Upper lobe of right lung (tissue), 1 donor: ENCODE measurements at places on chromosomes 13 and 19.

- no peak for DNase-seq
Measured at GRCh38 chr19:3862826-3863500, 5.9 kb downstream of the ZFR2 start.

- DNase-seq, result no peak
Measured at GRCh38 chr19:27672309-27673047, 1540.5 kb downstream of the UQCRFS1 start.

DNA sequence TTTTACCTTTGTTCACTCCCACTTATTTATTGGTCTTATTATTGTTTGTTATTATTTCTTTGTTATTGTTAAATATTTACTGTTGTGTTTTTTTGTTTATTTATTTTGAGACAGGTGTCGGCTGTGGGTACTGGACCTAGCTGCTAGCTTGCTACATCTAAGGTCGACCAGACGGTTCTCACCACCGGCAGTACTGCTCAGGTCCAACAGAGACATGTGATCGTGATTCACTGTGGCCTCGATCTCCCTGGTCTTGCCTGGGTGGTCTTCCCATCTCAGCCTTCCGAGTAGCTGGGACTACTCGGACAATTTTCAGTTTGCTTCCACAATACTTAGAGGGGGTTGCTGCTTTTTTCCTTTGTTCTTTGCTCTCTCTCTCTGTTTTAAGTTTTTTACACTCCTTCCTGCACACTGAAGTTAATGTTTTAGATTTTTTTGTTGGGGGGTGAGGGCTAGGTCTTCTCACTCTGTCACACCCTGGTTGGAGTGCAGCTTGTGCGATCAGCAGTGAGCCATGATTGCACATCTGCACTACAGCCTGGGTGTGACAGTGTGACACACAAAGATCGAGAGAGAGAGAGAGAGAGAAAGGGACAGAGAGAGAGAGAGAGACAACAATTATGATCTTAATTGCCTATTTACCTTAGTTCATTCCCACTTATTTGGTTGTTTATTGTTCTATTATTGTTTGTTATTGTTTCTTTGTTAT, 1432.4 kb downstream of the UQCRFS1 start:
- no peak for DNase-seq

- DNase-seq, result no peak
Measured at GRCh38 chr19:55251341-55252081, 7.3 kb downstream of the PPP6R1 start.

- DNase-seq, result no peak
Measured at GRCh38 chr13:64339373-64340063, 2890.6 kb downstream of the PCDH9 start.

DNA sequence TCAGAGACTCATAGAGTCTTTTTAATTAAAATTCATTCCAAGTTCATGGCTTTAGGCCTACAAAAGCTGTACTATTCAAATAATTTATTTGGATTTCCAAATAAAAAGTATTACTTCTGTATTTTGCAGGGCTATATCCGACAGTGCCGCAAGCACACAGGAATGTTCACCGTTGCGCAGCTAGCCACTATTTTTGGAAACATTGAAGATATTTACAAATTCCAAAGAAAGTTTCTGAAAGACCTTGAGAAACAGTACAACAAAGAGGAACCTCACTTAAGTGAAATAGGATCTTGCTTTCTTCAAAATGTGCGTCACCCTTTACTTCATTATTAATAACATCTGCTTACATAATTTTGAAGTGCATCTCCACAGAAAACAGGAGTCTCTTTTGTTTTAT, 20.5 kb upstream of the C1QTNF9 start:
- no peak for DNase-seq

GRCh38 chr19:12720851-12721655, 2.7 kb downstream of the TNPO2 start:
- no peak for DNase-seq

DNA sequence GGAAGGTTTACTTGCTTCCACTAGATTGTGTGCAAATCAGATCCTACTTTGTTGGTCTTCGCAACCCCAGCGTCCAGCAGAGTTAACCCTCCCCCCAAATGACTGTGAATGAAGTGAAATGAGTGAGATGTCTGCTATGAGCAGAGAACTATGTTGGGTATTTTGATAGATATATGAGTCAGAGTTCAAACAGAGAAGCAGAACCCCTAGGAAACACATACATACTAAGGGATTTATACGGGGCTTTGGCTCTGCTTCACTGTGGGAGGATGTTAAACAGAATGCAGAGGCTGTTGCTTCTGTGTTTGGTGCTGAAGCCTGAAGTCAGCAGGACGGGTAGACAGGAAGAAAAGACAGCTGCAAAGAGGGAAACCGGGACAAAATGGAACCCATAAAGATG, 197.0 kb downstream of the MZT1 start:
- no peak for DNase-seq

DNA sequence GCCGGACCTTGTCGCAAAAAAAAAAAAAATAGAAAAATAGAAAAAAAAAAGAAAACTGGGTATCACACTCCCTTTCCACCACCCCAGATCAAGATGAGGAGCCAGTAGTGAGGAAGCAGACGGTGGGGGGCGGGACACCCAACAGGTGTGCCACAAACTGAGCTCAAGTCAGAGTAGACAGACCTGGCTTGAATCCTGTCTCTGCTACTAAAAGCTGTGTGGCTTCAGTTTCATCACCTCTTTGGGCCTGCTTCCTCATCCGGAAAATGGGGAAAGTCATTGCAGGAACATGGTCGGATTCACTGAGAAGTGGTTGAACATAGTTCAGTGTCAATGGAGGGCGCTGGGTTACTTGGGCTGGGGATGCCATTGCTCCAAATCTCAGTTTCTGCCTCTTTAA, 2.9 kb downstream of the HIF3A start:
- DNase-seq, result peak; percentile 41

- no peak for DNase-seq
Measured at GRCh38 chr19:11020423-11020822, 59.6 kb downstream of the SMARCA4 start.

DNA sequence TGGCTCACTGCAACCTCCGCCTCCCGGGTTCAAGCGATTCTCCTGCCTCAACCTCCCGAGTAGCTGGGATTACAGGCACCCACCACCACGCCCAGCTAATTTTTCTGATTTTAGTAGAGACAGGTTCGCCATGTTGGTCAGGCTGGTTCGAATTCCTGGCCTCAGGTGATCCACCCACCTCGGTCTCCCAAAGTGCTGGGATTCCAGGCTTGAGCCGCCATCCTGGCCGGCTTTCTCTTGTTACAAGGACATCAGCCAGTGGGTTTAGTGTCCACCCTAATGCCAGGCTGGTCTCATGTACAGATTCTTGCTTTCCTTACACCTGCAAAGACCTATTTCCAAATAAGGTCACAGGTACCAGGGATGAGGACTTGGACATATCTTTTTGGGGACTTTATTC, 6.8 kb downstream of the PIK3R2 start:
- no peak for DNase-seq

- no peak for DNase-seq
Measured at GRCh38 chr13:28576067-28576466, 81.1 kb upstream of the FLT1 start.

- DNase-seq, result no peak
Measured at GRCh38 chr13:51778392-51778791, 25.6 kb downstream of the DHRS12 start.

GRCh38 chr19:425056-425455, 16.1 kb upstream of the C2CD4C start:
- no peak for DNase-seq

GRCh38 chr19:39170386-39171231, 26.2 kb upstream of the NCCRP1 start:
- no peak for DNase-seq

GRCh38 chr19:52590728-52591127, 20.6 kb downstream of the ZNF701 start:
- no peak for DNase-seq

GRCh38 chr13:21420706-21421105, 38.4 kb downstream of the ZDHHC20 start:
- DNase-seq, result no peak

DNA sequence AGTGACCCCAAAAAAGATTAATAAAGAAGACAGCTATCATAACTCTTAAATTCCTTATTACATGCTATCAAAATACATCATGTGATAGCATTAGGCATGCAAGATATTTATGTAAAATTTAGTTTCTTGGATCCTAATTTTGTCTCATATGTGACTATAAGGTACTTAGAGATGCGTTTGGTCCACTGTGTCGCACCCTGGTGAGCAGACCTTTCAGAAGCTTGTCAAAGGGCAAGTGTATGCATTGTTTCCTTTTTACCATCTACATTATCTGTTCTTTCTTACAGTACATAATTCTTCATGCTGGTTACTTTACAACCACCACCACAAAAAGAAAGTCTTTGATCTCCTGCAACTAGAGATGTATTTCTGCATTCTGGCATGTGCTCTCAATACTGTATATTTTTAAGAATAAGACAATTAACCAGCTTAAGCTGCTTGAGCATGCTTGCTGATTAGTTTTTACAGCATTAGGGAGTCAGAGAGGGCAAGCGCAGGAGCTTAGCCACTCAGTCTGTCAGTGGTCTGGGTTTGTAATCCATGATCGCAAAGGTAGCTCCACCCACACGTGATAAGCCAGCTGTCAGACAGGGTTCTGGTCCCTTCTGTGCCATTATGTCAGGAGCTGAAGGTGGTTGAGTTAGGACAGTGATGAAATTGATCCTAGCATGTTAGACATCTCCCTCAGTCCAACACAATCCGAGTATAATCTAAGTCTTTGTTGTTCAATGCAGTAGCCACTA, 500.9 kb downstream of the MYO16 start:
- no peak for DNase-seq

GRCh38 chr13:30037306-30037705, 186.9 kb upstream of the UBL3 start:
- DNase-seq, result no peak

- DNase-seq, result no peak
Measured at GRCh38 chr19:1258707-1259205, 10.4 kb downstream of the MIDN start.

GRCh38 chr19:56885173-56885985, 44.9 kb upstream of the PEG3 start:
- DNase-seq, result no peak

DNA sequence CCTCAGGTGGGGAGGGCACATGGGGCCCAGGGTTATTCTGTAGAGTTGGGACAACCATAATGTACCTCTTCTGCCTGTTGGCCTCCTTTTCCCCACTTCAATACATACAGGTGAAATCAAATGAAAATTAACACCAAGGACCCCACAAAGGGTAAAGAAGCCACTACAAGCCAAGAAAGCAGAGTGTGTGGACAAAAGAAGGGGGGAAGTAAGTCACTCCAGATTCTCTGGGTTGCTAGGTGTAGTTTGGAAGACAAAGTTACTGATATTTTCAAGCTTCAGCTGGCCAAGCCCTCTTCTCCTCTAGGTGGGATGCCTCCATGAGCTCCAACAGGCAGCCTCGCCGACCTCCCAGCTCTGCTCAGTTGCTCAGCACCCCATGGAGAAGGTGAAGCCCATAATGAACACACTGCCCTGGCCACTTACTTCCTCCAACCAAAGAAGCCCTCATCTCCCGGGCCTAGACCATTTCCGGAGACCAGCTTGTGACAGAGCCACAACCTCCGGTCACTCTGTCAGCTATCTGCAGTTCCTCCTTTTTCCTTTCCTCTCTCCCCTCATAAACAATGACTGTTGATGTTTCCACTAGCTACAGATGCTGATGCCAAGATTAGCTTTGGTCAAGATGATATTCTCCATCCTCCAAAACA, 66.8 kb upstream of the MED4 start:
- peak; percentile 74 for DNase-seq

DNA sequence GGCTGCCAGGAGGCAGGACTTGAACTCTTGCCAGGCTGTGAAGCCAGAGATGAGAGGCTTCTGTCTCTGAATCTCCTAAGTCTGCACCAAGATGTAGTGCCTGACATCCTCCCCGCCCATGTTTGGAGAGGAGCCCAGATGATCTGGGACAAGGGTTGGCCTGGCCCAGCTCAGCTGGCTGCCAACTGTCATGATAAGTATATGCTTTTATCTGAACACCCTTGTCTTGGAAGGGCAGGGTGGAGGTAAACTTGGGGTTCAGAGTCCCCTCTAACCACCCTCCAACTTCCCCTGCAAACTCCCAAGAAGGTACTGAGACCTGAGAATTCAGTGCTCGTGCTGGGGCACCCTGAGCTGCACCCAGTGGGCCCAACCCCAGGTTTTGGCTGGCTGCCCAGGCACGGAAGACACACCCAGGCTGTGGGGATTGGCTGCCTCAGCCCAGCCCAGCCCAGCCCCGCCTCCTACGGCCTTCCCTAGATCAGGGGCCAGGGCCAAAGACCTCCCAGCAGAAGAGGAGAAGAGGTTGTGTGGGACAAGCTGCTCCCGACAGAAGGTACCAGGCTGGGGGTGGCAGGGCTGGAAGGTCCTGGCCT, at the start of gene CYP4F12:
Gene CYP4F12 (plus strand): TSS at position 508 of the 596 bp plus-strand sequence. CDS start 443 bp downstream, outside the sequence.
- peak; percentile 82 for DNase-seq

DNA sequence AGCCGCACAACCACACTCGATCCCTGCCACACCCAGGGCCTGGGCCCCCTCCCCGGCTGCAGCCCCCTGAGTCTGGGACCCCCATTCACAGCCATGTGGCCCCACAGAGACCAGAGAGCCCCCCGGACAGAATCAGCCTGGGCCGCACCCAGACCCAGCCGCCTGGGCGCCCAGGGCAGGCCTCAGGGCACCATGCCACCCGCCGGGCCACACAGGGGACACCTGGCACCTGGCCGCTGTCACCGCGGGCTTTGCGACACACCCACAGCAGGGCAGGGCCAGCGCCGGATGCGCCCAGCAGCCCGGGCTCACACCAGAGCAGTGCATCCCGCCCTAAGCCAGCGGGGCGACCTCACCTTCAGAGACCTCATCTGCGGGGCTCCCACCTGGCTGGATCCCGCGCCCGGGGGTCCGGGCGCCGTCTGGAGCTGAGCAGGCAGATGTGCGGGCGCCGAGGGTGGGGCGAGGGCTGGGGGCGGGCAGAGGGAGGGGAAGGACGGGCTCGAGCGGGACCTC, 443 bp downstream of the TBXA2R start:
- peak; percentile 69 for DNase-seq

DNA sequence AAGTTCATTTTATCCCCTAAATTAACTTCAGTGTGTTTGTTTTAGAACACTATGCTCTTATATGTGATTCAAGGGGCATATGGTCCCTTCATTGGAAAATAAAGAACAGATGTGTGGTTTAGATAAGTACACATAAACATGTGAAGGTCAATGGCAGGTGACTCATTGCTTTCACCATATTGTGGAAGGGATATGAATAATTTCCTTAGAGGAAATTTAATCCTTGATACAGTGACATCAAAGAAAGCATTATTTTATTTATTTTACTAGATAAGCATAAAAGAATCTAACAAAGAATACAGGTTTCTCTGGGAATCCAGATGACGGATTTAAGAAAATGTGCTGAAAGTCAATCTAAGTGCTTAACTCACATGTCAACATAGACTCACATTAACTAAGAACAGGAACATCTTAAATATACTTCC, 373.5 kb downstream of the KCTD12 start:
- DNase-seq, result no peak
